ENCODE measurements at places on chromosomes 2 and 18.

DNA sequence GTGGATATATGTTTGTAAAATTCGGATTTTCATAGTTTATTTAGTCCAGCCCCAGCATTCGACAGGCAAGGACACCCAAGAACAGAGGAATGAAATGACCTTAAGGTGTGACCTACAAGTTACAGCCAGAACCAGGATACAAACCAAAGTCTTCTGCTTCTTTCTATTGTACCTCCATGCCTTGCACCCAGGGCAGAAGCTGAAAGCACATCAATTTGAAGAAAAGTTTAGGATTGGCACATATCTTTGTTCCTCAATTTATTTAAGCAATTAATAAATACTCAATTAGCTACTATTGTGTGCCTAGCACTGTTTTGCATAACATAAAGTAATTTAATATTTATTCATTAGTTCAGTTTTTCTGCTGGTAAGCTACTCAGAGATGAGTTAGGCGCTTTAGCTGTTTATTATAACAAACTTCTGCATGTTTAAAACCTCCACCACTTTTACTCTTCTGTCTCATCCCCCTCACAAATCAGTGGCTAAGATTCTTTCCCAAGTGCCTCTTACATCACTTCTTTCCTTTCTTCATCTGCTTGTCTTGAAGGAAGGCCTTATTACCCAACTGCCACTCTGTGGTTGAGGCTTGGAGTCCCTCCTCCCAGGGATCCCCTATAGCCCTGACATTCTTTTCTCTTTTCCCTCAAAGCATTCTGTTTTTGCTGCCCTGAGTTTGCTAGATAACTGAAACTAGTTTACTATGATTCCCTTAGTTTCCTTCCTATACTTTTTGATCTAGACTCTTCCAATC, 37.1 kb upstream of the DARS1 start:
- DNase-seq, result no peak

DNA sequence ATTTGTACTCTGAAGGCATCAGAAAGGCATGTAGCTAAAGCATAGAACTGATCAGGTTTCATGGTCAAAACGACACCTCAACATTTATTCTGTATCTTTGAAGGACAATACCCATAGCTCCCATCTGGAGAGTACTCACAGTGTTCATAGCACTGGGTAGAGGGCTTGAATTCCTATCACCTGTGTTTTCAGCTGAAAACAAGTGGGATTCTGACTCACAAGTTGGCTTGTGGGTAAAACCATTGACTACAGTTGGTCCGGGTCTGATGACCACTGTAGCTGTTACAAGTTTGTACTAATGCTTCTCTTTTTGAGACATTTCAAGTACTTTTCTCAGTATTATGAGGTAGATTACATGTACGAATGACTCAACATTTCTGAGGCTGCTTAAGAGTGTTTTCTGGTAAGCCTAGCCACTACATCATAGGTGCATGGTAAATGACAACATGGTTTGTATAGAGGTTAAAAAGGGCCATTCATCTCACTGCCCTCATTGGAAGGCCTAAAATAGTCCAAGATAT, 68.6 kb upstream of the PELI1 start:
- DNase-seq, result peak; percentile 31

DNA sequence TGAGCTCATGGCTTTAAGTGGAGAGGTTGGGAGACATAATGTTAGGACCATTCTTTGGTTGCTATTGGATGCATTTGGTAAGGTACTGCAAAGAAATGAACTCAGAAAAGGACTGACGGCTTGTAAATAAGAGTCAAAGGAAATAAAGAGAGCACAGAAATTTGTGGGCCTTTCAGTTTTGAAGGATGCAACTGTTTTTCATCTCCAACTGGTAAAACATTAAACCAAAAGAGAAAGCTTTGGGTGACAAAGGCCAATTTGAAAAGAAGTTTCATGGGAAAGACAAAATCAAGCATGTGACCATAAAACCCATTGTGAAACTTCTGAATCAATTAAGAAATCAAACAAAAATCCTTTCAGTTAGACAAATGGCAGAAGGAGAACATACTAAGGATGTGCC, 77.8 kb upstream of the SPOPL start:
- DNase-seq, result no peak

DNA sequence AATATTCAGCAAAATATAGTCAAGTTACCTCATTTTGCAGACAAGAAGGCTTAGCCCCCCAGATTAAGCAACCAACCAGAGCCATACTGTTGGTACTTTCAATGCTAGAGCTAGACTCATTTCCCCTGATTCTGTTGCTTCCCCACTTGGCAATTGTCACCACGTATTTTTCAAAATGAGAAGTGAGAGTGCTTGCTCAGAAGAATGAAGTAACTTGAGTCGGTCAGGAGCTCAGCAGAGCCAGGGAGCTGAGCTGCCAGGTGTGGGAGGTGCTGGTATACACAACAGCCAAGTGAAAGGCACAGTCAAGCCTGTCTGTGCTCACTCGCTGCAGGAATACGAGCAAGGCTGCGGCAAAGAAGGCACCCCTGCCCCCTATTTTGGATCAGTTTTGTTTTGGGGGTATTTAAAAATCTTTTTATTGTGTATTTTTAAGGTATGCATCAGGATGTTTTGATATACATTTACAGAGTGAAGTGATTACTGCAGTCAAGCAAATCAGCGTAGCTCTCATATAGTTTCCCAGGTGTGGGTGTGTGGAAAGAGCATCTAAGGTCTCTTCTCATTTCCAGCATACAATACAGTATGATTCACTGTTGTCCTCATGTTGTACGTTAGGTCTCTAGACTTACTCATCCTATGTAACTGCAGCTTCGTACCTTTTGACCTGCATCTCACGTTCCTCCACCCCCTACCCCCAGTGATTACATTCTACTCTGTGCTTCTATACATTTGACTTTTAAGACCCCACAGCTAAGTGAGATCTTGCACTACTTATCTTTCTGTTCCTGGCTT, 62.4 kb downstream of the MRPS9 start:
- no peak for DNase-seq

- DNase-seq, result no peak
These were observed 12.3 kb upstream of the RESP18 start for GRCh38 chr2:219344751-219345430.

DNA sequence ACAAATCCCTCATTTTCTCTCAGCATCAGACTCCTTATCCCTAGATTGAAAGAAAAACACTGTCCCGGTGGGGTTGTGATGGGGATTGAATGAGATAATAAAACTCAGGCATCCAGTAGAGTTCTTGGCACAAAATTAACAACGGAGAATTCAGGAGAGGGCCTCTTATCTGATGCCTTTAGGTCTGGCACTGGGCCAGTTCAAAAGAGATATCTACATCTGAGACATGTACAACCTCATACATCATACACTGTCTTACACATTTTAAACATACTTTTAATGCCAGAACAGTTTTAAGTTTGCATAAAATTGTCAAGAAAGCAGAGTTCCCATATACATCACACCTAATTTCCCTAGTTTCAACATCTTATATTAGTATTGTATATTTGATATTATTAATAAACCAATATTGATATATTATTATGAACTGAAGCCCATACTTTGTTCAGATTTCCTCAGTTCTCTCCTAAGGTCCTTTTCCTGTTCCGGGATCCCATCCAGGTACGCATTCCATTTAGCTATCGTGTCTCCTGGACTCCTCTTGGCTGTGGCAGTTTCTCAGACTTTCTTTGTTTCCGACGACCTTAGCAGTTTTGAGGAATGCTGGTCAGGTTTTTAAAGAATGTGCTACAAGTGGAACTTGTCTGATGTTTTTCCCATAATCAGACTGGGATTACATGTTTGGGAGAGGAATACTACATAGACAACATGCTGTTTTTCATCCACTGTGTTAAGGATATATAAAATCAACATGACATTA, 27.8 kb downstream of the NXPH2 start:
- no peak for DNase-seq

GRCh38 chr2:102915128-102915527, 153.3 kb downstream of the TMEM182 start:
- DNase-seq, result no peak

DNA sequence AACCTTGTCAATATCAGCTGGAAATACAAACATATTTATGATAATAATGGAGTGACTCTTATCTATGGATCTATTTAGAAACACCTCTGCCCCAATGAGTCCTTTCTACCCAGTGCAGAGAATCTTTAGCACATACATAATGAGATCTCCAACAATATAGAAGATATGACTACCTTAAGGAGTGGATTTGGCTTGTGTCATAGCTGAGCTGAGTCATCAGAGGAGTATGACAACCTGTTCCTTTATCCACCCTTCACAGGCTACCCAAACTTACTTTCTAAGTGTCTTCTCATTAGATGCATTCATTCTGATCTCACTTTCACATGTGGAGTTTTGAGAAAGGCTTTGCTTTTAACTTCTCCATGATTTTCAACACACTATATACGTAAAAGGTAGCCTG, 1218.9 kb downstream of the DSC3 start:
- no peak for DNase-seq

DNA sequence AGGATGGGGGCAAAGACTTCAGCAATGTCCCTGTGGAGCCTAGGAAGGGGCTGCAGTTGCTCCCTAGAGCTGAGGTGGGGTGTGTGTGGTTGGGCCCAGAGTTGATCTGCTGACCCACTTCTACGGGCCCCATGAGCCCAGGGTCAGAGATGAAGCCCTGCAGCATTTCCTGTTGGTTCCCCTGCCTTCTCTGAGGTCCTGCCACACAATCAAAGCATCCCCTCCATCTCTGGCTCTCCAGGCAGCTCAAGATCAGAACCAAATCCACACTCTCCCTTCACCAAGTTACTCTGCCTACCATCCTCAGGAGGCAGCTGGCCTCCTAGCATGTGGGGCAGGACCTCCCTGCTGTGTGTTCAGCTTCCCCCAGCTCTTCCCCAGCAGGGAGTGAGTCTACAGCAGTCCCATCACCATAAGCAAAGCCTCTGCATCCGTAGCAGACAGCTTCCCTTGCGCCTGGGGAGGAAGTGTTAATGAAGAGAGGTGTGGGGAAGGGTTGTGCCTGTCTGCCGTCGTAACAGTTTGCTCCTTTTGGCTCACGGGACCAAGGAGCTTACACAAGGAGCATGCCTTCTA, 26.9 kb downstream of the TMEM247 start:
- DNase-seq, result no peak

DNA sequence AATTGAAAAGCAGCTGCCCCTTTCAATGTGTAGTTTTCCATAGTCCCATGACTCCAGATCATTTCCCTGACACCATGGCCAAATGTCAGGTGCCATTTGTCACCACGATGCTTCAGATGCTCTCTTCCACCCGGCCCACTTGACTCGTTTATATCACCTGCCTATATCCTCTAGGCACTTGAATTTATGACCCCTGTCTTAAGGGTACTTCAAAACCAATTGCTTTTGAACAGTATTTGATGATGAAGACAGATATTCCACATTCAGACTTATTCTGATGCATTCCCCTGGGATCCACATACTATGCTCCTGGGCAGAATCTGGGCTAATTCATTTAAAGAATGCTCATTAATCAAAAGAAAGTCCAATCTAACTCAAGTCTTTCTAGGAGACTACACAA, 16.9 kb upstream of the RHBDD1 start:
- no peak for DNase-seq

GRCh38 chr2:24577481-24577880, 86.4 kb downstream of the NCOA1 start:
- no peak for DNase-seq

GRCh38 chr2:228083131-228083530, 98.4 kb downstream of the SPHKAP start:
- no peak for DNase-seq

DNA sequence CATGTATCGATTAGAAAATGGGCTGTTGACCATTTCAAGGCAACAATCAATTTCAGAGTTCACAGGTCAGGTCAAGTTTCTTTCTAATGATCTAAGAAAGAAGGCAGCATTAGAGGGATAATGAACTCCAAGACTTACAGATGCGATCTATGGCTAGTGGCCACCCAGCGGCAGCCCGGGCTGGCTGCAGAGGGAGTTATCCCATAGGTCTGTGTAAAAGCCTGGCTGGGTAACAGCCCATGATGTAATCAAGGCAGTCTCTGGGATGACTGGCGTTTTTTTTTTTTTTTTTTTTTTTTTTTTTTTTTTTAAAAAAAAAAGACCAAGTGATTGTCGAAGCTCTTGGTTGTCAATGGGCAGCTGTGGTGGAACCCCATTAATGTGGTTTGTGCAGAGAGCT, 171.1 kb upstream of the SKOR2 start:
- no peak for DNase-seq

- DNase-seq, result no peak
These were observed 7.4 kb downstream of the CYB5A start for GRCh38 chr18:74284191-74284979.

GRCh38 chr18:62281684-62282083, 43.4 kb upstream of the TNFRSF11A start:
- no peak for DNase-seq

GRCh38 chr2:191296083-191297006, 51.1 kb downstream of the MYO1B start:
- no peak for DNase-seq

GRCh38 chr2:209570194-209570593, 146.3 kb downstream of the MAP2 start:
- DNase-seq, result no peak

- no peak for DNase-seq
These were observed 254.0 kb upstream of the FSIP2 start for GRCh38 chr2:185484602-185485001.

DNA sequence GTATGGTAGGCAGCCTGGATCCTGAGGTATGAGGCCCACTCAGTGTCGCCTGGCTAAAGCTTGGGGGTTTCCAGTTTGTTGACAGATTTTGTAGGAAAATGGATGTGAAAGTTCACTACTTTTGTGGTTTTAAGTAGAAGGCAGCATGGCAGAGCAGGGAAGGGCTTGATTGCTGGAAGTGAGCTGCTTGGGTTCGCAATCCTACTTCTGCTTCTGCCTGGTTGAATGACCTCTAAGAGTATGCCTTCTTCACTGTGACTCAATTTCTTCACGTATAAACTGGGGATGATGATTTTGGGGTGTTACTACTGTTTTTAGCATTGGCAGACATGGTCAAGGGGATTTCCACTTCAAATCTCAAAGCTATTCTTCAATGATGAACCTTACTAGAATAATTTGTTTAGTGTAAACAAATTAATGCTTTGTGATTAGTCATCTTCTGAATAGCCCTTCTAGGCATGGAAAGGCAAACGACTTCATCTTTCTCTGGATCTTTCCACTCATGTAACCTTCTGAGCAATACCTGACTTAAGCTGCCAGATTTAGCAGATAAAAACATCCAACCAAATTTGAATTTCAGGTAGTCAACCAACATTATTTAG, 13.2 kb downstream of the BMP10 start:
- no peak for DNase-seq

- no peak for DNase-seq
These were observed 566 bp downstream of the GATA6 start for GRCh38 chr18:22169889-22170420.

DNA sequence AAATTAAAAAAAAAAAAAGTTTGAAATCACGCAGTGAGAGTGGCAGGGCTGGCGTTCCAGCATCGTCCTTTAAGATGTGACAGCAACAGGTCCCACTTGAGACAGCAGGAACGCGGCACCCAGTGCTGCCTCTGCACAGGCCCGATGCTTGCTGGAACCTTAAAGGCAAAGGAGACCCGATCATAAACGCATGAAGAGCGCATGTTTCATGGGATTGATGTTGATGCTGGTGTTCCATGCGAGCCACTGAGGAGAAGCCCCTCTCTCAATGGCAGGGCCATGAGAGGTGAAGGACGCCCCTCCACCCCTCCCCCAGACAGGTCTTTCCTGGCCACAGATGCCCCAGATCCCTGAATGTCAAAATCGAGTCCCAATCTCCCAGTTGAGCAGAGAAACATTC, 17.9 kb upstream of the ALPI start:
- DNase-seq, result no peak

- no peak for DNase-seq
These were observed 85.2 kb downstream of the HS1BP3 start for GRCh38 chr2:20565623-20566236.

- no peak for DNase-seq
These were observed 33.1 kb downstream of the LRRFIP1 start for GRCh38 chr2:237660381-237660900.

GRCh38 chr2:239756790-239757760, 268.1 kb downstream of the NDUFA10 start:
- no peak for DNase-seq
